KG1 (cell line): ENCODE measurements at places on chromosomes 3 and 15.

GRCh38 chr3:108292450-108292849 lies 3.9 kb upstream of the HHLA2 start:
- DNase-seq: no peak

DNA sequence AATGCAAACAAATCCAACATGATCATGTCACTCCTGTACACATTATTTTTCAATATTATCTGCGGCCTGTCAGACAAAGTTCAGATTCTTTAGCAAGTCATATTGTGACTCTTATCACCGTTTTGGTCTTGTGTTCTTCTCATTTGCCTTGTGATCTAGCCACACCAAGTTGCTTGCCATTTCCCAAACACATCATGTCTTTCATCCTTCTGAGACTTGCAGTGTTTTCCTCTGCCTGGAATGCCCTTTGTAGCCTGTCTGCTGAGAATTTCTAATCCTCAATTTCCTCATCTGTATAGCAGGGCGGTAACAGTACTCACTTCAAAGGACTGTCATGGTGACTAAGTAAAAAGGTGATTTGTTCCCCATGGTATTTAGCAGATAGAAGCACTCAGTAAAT lies 135.0 kb downstream of the GREM1 start:
- DNase-seq: no peak

GRCh38 chr3:194720048-194720447 lies 34.4 kb downstream of the FAM43A start:
- DNase-seq: no peak

DNA sequence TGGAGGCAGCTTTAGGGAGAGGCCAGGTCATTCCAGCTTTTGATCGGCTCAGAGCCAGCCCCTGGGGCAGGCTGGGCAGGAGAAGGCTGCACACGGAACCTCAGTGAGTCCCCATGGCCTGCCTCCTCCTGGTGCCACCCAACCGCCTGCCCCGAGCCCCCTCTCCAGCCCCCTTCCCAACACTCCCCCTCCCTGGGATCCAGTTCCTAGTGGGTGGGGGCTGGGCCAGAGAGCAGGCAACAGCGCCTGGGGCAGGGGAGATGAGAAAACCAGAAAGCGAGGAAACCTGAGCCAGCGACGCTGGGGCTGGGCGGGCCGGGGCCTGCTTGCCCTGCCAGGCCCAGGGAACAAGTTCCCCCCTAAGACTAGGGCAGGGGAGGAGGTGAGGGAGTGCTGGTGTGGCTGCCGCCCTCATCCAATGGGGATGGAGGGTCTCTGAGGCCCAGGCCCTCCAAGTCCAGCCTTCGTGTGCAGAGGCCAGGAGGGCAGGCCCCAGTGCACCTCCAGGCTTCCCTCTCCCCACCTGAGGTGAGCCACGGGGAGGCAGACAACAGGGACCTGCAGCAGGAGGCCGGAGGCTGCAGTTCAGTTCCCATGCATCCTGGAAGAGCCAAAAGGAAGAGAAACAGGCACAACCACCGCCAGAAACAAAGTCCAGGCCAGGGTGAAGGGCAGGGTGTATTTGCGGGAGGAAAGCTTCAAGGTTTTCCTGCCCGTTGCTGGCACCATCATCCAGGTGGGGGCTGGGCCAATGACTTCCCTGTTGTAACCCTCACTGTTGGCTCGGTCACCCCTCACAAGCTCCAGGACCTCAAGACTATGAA lies 4.0 kb upstream of the SEMA3F start:
- DNase-seq: no peak

DNA sequence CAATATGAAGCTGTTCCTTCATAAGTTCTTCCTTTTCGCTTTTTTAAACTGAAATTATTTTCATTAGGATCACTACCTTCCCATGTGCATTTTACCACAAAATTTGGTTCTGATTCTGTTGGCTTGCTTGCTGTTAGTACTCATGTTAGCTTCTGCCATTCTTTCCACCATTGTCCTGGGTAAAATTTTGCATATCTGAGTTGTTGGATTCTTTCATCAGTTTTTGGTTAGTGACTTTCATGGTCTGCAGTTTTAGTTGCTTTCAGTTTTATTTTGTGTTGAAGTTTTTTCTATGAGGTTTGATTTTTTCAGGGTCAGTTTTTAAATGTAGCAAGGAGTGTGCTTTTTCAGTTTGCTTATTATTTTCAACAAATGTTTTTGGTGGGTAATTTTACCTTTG lies 71.9 kb downstream of the SMAD3 start:
- no peak for DNase-seq

- DNase-seq: no peak
Measured at GRCh38 chr3:95539950-95540483, 1274.4 kb upstream of the EPHA6 start.

- no peak for DNase-seq
Measured at GRCh38 chr3:194040516-194041273, 95.3 kb upstream of the HES1 start.

- no peak for DNase-seq
Measured at GRCh38 chr3:156459434-156459833, 95.5 kb downstream of the SSR3 start.

DNA sequence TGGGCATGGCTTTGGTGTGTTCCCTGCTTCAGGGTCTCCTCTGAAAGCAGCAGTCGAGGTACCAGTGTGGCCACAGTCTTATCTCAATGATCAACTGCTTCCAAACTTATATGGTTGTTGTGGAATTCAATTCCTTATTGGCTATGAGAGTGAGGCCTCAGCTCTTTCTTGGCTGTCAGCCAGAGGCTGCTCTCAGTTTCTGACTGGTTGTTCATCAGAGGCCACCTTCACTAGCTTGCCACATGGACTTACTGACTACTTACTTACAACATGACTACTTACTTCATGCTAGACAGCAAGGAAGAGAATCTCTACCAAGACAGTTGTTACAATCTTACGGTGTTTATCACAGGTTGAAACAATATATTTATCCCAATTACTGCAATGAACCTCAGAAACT lies 789.2 kb downstream of the DIPK2A start:
- no peak for DNase-seq

- no peak for DNase-seq
Measured at GRCh38 chr3:115363071-115363470, 216.0 kb upstream of the ZBTB20 start.

DNA sequence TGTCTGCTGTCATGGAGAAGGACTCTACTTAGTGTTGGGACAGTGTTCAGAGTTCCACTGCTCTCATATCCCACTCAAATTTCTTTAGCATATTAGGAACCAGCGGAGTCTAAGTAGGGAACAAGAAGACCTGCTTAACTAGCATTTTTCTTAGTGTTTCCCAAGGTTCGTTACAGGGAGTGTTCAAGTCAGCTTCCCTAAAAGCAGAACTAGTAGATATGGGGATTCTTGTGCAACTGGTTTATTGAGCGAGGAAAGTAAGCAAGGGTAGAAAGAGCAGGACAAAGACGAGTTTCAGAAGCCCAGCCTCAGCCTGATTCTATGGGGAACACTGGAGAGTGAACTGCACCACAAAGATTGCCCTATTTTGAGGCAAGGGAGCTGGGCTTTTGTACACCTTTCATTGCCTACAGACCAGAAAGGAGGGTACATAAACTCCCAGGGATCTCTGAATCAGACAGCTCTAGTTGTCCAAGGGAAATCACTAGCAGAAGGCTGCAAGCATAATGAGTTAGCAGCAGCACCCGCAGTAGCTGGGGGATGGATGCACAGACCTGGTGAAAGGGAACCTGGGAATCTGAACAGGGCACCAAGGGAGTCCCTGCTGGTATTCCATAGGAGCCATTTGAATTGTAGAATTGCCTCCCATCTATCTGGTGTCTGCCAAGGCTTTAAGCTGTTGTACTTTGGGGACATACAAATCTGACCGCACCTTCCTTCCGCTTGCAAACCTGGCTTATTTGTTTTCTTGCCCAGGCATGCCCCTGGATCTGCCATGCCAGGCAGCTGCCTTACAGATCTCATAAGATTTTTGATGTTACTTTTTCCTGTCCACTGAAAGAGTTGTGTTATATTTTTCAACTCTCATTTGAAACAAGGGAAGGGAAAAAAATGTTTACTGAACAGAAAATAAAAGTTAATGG lies 15.1 kb downstream of the CMTM7 start:
- DNase-seq: no peak

DNA sequence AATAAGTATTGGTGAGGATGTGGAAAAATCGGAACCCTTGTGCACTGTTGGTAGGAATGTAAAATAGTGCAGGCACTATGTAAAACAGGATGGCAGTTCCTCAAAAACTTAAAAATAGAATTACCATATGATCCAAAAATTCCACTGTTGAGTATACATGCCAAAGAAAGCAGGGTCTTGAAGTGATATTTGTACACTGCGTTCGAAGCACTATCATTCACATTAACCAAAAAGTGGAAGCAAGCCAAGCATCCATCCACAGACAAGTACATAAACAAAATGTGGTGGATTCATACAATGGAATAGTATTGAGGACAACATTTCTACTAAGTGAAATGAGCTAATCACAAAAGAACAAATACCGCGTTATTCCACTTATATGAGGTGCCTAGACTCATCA lies 200.7 kb downstream of the TJP1 start:
- no peak for DNase-seq

GRCh38 chr3:171187706-171188290 lies 161.3 kb upstream of the SLC2A2 start:
- DNase-seq: no peak

GRCh38 chr15:56794553-56795329 lies 61.4 kb upstream of the ZNF280D start:
- DNase-seq: no peak

DNA sequence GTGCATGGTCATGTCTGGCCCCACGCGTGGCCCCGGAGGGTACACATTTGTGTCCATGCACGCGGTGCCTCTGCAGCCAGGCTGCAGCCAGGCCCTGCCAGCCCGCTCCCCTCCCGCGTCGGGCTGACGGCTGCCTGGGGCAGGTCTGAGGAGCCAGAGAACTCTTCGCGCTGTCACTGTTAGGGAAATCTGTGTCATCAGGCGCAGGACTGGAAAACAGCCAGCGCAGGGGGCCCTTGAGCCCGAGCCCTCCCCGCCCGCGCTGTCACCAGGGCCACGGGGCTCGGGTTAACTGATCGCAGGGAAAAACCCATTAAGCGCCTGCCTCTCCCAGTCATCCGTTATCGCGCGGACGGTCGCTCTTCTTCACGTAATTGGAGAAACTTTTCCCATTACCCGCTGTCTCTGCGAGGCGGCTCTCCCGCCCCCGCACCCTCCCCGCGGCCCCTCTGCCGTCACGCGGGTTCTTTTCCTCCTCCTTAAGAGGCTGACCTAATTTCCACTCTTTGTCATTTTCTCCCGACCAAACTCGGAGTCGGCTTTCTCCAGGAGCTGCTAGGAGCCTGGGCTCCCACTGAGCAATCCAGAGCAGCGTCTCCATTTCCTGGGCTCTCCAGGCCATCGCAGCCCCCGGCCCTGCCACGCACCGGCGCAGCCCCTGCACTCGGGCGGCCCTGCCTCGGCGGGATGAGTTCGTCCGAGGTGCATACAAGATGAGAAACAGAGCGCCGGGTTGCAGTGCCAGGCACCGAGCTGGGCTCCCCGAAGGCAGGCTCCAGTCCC lies 57.5 kb upstream of the PRR23E start:
- DNase-seq: no peak

DNA sequence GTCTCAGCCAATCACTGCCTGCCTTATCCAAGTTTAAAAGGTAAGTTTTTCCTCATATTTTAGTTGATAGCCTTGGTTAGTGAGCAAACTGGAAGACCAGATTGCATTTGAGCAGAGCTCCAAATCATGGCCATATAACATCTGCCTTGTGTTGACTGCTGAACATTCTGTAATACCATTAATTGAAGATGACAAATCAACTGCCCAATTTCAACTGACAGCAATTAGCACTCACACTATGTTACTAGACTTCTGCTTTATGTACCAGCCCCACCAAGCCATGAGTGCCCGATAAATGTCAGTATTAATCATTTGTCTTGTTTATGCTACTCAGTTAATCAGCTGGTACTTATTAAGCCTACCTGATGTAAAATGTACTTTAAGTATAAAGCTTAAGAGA lies 83.1 kb downstream of the CGGBP1 start:
- no peak for DNase-seq

GRCh38 chr3:138124706-138125355 lies 7.4 kb downstream of the A4GNT start:
- DNase-seq: no peak

DNA sequence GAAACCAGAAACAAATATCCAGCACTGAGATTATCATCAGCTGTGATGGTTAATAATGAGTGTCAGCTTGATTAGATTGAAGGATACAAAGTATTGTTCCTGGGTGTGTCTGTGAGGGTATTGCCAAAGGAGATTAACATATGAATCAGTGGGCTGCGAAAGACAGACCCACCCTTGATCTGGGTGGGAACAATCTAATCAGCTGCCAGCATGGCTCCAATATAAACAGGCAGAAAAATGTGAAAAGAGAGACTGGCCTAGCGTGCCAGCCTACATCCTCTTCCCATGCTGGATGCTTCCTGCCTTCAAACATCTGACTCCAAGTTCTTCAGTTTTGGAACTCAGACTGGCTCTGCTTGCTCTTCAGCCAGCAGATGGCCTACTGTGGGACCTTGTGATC lies 869.5 kb downstream of the SI start:
- no peak for DNase-seq

DNA sequence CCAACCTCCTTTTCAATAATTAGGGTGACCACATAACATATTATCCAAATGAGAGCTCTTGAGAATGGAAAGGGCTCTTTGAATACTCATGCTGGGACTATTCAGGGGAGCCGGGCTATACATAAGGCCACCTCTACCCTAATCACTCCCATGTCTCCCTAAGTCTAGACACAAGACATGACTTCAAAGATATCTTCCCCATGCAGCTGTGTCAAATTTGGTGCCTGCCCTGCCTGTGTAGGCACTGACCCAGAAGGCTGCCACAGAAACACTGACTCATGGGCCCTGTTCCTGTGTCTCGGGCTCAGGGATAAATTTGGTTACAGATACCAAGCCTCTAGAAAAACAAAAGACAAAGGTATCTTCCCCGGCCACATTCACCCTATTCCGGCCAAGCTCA lies 70.3 kb downstream of the MYLK start:
- no peak for DNase-seq

DNA sequence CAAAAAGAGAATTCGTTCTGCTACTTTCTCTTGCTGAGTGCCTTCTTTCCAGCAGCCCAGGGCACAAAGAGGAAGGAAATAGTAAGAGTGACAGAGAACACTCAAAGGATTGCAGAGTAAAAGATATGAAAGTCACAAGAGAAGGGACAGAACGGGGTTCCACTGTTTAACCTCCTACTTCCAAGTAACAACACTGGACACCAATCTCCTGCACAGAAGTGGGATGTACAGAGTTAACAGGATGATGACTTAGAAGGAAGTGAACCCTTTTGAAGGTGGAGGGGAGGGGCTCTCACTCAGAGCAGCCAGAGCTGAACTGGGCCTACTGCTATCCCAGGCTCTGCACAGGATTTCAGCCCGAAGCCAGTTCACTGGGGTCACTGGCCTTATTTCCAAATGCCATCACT lies 130.1 kb upstream of the PRICKLE2 start:
- no peak for DNase-seq

DNA sequence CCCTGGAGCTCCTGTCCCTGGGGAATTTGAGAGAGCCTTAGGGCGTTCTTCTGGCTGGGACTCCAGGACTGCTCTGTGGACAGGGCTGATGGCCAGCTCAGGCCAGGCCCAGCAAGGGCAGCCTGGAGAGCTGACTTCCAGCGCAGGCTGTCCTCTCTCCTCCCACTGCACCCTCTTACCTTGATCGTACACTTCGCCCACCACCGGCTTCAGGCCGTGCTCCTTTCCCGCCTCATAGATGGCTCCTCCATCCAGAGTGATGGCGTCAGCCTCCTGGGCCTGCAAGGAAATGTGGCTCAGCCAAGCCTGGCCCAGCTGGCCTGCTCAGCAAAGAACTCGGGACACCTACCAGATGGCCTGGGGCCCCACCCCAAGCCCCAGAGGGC lies 3.1 kb downstream of the MELTF start:
- DNase-seq: no peak
